Activated CD8-positive, alpha-beta memory T cell treated with anti-CD3 and anti-CD28 coated beads, Interleukin-2, amount 10 ng/mL, durations not matched to agents 7 days and 5 days (primary cell): ENCODE measurements at places on chromosomes 16 and 17. TPM values are rescaled to one million over a fixed set of nuclear protein-coding genes. Genes with fewer than 3 reads are reported as not detected.

Gene CCL1
- 25.6 TPM for total RNA-seq

Gene TNFRSF13B
- total RNA-seq, result not detected

Gene LRRC36
- total RNA-seq, result 0.45 TPM

Gene MT1X
- total RNA-seq, result 34.2 TPM

Gene LGALS9B
- 0.73 TPM for total RNA-seq

Gene SCN4A
- total RNA-seq, result 0.02 TPM

Gene RHBDL3
- 0.29 TPM for total RNA-seq

Gene CTRB1
- not detected for total RNA-seq

Gene TM4SF5
- total RNA-seq, result not detected

Gene CDRT15L2
- not detected for total RNA-seq

Gene KRTAP1-5
- total RNA-seq, result not detected

Gene FAM83G
- 4.7 TPM for total RNA-seq

Gene PRSS8
- not detected for total RNA-seq

Gene NUDT7
- 2.7 TPM for total RNA-seq

Gene SP6
- 0.12 TPM for total RNA-seq

Gene ATAD5
- 33.7 TPM for total RNA-seq

Gene BAHCC1
- total RNA-seq, result 0.64 TPM

Gene CX3CL1
- not detected for total RNA-seq

Gene CNTNAP4
- total RNA-seq, result not detected

Gene NAT9
- total RNA-seq, result 34.5 TPM

Gene SPATA22
- not detected for total RNA-seq

Gene PYDC1
- not detected for total RNA-seq

Gene CALB2
- total RNA-seq, result not detected

Gene ALOX12
- not detected for total RNA-seq

Gene SLC7A6OS
- 30.8 TPM for total RNA-seq

Gene PRKCB
- total RNA-seq, result 125 TPM

Gene CAPNS2
- total RNA-seq, result not detected

Gene PLLP
- not detected for total RNA-seq

Gene SLC52A1
- 0.84 TPM for total RNA-seq

Gene CIAO2B
- total RNA-seq, result 131 TPM

Gene DNASE1L2
- 1.5 TPM for total RNA-seq

Gene MARVELD3
- not detected for total RNA-seq

Gene LYRM1
- total RNA-seq, result 47.7 TPM

Gene KRT33A
- total RNA-seq, result not detected

Gene SPN
- total RNA-seq, result 351 TPM

Gene FCSK
- total RNA-seq, result 17.8 TPM

Gene PPL
- total RNA-seq, result not detected

Gene MYCBPAP
- total RNA-seq, result 6.7 TPM

Gene CCL7
- total RNA-seq, result not detected

Gene PRR11
- 65.4 TPM for total RNA-seq

Gene HOXB2
- 17.5 TPM for total RNA-seq

Gene TXNDC11
- 47.2 TPM for total RNA-seq

Gene HCRT
- not detected for total RNA-seq

Gene MYL11
- not detected for total RNA-seq

Gene SSTR5
- total RNA-seq, result not detected

Gene CALCOCO2
- 165 TPM for total RNA-seq

Gene MYH13
- total RNA-seq, result not detected

Gene ZDHHC1
- total RNA-seq, result 0.41 TPM

Gene MRM3
- 21.7 TPM for total RNA-seq

Gene STH
- not detected for total RNA-seq

Gene MFSD11
- total RNA-seq, result 22.6 TPM

Gene ACSM3
- total RNA-seq, result 9.4 TPM

Gene HIGD1B
- not detected for total RNA-seq

Gene NPIPA3
- total RNA-seq, result not detected

Gene GPR142
- total RNA-seq, result not detected
